ENCODE measurements at places on chromosomes 3 and 15. TPM values are rescaled to one million over a fixed set of nuclear protein-coding genes. Genes with fewer than 3 reads are reported as not detected.

GRCh38 chr3:171286580-171287249 lies 173.5 kb downstream of the TNIK start:
- no peak overlapping the region for H3K4me3 ChIP-seq
- no peak overlapping the region for H3K27ac ChIP-seq
- no peaks in the 10 kb centered on the region for H3K27me3 ChIP-seq

GRCh38 chr3:13192471-13193213 lies 119.4 kb upstream of the IQSEC1 start:
- H3K27ac ChIP-seq: no peak overlapping the region
- H3K4me1 ChIP-seq: no peaks in the 10 kb centered on the region
- no peaks in the 10 kb centered on the region for H3K27me3 ChIP-seq
- H3K4me3 ChIP-seq: no peak overlapping the region
- no peak for DNase-seq

GRCh38 chr3:193943200-193943599 lies 192.7 kb upstream of the HES1 start:
- no peak for DNase-seq
- no peak overlapping the region for H3K4me3 ChIP-seq
- H3K27me3 ChIP-seq: no peaks in the 10 kb centered on the region

- H3K27ac ChIP-seq: no peak overlapping the region
- DNase-seq: no peak
- no peaks in the 10 kb centered on the region for H3K36me3 ChIP-seq
- H3K4me3 ChIP-seq: no peak overlapping the region
- no peaks in the 10 kb centered on the region for H3K27me3 ChIP-seq
- no peaks in the 10 kb centered on the region for H3K4me1 ChIP-seq
Measured at GRCh38 chr3:43231276-43232000, 54.9 kb upstream of the SNRK start.

- no peak overlapping the region for H3K27ac ChIP-seq
- DNase-seq: no peak
- no peak overlapping the region for H3K4me3 ChIP-seq
- H3K4me1 ChIP-seq: no peaks in the 10 kb centered on the region
- H3K36me3 ChIP-seq: no peaks in the 10 kb centered on the region
- no peaks in the 10 kb centered on the region for H3K27me3 ChIP-seq
Measured at GRCh38 chr3:157754451-157754850, 251.2 kb upstream of the VEPH1 start.

Gene SAXO2
- 0.97 TPM for total RNA-seq

Gene IQGAP1
- 176 TPM for total RNA-seq

Gene GRAMD2A
- total RNA-seq: not detected

All from CD8-positive, alpha-beta memory T cell (primary cell).